ENCODE measurements at places on chromosomes 4 and X.

DNA sequence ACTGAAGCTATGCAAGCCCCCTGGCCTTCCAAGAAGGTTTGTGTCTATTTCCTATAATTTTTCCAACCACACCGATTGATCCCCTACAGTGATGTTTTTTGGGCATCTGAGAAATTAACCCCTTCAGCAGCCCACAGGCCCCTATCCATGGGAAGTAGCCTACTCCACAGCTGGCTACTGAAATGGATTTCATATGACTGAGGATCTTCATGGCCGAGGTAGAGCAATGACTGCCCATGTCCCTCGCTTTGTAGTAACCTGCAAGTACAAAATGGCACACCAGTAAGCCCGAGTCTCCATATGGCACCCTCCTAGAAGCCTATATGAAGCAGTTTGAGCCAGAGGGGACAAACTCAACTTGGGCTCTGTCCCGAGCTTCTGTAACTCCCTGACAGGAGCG is 36.8 kb downstream of the MAP9 start:
- DNase-seq: no peak

DNA sequence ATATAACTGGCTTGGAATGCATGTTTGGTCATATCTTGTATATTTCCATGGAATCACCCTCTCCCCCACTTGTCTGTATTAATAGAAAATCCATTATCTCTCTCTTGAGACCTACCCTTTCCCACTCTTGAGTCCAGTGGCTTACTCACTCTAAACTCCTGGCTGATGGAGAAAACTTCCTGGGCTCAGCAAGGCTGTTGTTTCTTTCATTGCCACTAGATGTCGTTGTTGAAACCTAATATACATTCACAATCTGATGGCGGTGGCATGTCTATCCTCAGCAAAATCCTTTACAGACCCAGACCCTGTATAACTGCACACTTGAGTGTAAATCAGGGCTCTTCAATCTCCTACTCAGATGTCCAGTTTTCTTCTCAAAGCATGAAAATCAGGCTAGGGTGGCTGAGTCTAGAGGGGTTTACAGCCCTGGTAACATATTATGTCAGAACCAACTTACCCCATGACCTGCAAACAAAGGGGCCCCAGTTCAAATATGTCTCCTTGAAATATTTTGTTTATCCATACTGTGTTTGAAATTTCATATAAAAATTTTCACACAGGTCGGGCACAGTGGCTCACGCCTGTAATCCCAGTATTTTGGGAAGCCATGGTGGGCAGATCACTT is 70.0 kb upstream of the FAM241A start:
- peak; percentile 79 for DNase-seq

- no peak for DNase-seq
These were observed 11.4 kb upstream of the S100G start for GRCh38 chrX:16638533-16638932.

- no peak for DNase-seq
These were observed 380.4 kb downstream of the GPM6A start for GRCh38 chr4:175431694-175432093.

DNA sequence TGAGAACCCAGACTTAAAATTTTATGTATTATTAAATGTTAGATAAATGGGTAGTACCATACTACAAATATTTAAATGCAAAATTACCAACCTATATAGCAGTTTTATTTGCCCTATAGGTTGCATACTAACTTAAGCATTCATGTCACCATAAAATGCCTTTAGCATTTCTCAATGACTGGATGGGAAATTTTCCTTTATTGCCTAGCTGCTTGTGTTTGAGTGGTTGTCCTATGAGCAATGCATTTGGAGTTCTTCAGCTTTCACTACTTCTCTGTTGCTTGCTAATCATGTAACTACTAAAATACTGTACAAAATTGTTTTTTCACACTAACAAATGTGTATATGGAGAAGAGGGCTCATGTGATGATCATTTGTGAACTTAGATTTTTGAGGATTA is 44.2 kb upstream of the CEP135 start:
- DNase-seq: no peak

- DNase-seq: no peak
These were observed 37.5 kb upstream of the ADH1C start for GRCh38 chr4:99390055-99390454.

DNA sequence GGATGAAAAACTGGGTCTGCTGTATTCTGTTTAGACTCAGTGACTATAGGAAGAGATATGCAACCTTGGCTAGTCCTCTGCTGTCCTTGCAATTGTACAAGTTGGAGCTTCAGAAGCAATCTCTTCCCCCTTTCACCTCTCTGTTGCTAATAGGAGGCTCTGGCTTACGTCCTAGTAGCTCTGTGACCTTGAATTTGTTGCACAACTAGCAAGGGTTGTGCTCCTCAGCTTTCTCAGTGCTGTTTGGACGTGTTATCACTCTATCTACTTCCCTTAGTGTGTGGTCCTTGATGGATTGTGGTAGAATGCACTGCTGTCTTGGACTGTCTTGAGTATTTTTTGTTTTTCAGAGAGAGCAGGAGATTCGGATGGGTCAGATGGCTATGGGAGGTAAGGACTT is 3.4 kb upstream of the ITGB1BP2 start:
- DNase-seq: no peak

DNA sequence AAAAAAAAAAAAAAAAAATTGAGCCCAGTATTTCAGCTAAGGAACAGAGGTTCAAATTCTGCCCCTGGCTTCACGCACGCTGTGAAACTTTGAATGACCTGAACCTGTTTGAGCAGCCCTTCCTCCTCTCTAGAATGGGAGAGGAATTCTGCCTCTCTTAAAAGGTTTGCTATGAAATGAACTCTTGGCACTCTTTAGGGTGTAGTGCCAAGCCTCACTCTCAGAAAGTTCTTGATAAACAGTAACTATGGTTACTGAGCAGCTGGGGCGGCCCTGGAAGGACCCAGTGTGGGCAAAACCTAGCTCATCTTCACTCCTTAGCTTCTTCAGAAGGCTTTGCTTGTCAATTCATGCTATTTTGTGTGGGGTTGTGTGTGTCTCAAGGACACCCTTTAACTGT is 73.7 kb downstream of the GEMIN8 start:
- DNase-seq: no peak

- peak; percentile 53 for DNase-seq
These were observed 98.4 kb downstream of the ZNF674 start for GRCh38 chrX:46446727-46447378.

GRCh38 chr4:76589872-76590797 is 155.1 kb downstream of the SHROOM3 start:
- DNase-seq: no peak

DNA sequence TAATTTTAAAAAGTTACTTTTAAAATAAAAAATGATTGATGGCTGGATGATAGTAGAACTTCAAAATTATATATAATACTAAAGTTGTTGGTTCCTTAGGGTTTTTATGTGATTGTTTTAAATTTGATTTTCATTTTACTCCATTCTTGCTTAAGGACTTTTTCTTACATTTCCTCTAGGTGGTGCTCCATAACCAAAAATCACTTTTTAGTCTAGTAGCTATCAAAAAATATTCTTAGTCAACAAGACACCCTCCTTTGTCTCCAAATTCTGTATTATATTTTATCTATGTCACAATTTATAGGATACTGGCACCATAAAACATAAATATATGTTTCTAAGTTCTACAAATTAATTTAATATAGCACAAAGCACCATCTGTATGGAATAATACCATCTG is 67.2 kb upstream of the BRWD3 start:
- DNase-seq: peak; percentile 39
